EH (cell line): ENCODE measurements at places on chromosomes 5 and 9.

GRCh38 chr9:85741875-85742596 lies at the start of gene AGTPBP1:
AGTPBP1 (minus strand) TSS chr9:85741954; CDS start chr9:85712533, 29,421 bp downstream.
- DNase-seq: peak; percentile 91

DNA sequence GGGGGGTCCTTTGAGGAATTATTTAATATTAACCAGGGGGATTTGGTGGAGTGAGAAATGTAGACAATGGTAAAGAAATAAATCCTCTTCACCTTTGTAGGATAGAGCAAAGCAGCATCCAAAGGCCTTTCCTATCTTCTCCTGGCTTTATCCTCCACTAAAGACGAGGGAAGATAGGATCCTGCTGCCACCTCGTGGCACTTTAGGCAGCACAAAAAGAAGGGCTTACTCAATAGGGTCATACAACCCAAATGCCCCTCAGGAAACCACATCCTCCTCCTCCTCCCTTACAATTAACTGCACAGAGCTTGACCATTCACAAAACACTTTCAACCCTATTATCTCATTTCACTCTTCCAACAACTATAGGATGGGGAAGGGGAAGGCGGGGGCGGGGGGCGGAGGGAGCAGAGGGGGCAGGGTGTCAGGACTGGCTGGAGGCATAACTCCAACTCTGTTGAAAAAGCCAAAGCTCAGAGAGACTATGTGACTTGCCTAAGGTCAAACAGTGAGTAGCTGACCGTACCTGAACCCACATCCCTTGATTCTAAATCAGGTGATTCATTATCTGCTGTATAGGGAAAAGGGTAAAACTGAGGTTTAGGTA lies 45.4 kb upstream of the MYOT start:
- peak; percentile 55 for DNase-seq

DNA sequence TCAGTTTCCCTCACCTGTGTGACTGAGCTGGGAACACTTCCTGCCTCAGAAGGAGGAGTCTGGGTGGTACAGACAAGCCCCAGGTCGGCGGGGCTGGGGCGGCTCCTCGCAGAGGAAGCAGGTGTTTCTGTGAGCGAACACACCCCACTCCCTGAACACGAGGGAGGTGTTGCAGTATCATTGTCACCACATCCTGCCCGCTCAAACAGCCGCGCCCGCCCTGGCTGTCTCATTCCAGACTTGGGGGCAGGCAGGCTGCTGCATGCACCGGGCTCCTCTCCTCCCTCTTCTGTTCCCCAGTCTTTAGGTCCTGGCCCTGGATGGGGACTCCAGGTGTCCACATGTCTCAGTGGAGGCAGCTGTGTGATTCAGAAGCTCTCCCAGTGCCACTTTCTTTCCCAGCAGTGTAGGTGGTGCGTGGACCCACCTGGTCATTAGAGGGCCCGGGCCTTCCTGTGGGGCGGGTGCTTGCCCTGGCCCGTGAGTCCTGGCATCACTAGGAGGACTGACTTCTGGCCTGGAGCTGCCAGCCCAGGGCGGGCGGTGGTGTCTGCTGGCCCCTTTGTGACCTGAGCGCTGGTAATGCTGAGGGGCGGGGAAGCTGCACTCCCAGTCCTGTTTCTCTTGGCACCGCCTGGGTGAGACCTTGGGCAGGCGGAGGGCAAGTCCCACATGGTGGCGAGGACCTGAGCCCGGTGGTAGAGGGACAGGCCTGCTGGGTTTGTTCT lies 18.3 kb upstream of the PHYHD1 start:
- DNase-seq: peak; percentile 13

DNA sequence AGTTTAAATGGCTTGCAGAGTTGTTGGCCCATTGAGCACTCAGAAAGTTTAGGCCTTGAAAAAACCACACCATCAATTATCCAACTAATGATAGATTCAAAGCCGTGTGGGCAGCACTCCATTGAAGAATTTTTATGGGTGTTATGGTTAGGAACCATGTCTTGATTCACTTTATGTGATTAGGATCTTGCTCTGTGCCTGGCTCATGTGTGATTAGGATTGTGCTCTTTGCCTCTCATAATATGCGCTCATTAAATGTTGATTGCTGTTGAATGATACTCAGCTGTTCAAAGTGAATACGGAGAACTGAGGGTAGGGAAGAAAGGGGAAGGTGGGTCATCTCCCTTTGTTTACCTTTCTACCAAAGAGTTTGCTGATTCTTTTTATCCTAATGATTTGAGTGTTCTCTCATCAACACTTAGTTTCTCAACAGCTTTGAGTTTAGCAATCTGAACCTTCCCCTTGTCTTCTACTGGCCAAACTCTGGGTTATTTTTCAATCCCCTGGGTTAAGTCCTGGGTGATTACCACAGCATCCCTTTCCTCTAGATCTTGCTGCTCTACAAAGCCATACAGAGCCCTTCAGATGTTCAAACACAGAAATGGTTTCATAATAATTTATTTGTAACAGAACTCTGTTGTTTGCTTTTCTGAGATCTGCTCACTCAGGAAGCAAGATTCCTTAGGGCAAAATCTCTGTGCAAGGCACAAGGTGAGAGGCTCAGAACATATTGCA lies 668.8 kb upstream of the RGMB start:
- no peak for DNase-seq

GRCh38 chr9:101037430-101037829 lies 8.9 kb downstream of the PLPPR1 start:
- DNase-seq: no peak

GRCh38 chr9:124357721-124358361 lies 57.4 kb downstream of the PSMB7 start:
- DNase-seq: peak; percentile 22

DNA sequence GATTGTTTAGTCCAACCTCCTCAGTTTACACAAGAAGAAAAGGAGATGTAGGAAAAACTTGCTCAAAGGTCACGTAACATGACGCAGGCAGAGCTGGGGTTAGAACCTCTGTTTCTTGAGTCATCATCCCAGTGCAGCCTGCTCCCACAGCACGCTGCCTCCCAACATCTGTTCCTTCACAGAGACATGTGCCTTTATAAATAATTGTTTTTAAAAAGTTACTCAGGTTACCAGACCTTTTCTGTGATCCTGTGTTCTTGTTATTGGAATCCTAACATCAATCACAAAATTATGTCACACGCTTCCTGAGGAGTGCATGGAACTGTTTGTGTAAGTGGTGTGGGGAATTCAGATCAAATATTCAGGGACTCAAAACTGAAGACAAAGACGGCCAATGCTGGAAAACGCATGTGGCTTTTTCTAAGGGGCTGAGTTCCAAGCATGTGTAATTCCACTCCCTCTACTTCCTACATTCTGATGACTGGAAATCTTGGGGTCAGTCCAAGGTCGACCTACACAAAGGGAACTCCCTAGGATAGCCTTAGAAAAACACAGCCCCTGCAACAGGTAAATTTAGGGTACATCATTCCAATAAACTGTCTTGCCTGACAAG lies 184.3 kb downstream of the TSSK1B start:
- peak; percentile 25 for DNase-seq

GRCh38 chr9:116806075-116806474 lies 119.0 kb downstream of the TRIM32 start:
- peak; percentile 33 for DNase-seq

- no peak for DNase-seq
Measured at GRCh38 chr9:649128-650074, 192.1 kb upstream of the DMRT1 start.

GRCh38 chr5:112119969-112120368 lies 299.1 kb downstream of the EPB41L4A start:
- no peak for DNase-seq

DNA sequence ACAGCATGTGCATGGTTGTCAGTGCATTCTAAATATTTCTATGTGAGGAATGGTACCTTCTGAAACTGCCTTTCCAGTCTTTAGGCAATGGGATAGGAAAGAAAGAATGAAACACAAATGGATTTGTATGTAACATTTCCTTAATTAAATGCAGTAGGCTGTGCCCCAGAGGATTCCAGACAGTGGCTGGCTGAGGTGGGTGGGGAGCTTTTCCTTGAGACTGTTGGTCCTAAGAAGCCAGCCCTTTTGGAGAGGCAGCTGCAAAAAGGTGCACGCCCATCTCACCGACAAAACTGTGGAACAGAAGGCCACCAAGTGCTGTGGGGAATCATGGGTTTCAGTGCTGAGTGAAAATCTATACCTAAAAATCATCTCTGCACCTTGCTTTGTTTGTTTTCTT lies 6.8 kb upstream of the CKMT2 start:
- DNase-seq: no peak

DNA sequence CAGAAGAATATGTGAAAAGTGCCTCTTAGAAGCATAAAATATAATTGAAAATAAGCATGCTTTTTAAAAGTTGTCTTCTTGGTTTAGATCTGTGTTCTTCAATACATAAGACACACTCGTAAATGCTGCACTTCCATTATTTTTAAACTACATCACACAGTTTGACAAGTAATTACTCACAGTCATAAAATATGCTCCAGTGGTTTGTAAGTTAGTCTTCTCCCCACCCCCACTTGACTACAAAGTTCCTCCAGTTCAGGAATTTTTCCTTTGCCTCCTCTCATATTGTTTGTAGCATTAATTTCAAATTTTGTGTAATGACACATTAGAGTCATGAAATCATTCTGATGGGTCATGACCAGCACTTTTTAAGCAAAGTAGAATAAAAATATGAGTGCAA lies 60.3 kb upstream of the PTGER4 start:
- DNase-seq: peak; percentile 81

DNA sequence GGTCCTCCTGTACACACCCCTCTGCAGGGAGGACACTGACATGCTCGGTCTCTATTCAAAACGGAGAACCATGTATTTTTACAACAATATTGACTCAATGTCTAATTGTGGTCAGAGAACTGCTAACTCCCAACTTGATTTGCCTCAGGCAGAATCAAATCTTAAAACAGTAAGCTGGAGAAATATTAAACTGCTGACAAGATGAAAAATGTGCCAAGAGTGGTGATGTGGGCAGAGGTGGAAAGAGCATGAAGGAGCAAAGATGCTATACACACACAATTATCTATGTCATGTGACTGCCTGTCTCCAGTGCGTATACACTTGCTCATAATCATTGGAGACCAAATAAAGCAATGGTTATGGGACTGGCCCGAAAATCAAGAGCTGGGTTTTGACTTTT lies 556.1 kb upstream of the ZNF608 start:
- peak; percentile 7 for DNase-seq

DNA sequence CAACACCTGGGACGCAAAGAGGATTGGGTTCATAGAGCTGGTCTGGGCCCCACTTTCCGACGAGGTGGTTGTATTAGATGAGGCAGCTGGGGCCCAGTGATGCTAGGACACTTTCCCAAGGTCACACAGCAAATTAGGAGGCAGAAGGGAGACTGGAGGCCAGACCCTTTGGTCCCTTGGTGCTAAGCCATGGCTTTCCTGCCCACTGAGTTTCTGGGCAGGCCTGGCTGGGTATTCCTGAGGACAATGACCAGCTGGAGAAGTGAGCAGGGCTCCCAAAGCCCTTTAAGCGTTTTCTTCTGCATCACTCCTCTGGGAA lies 66.2 kb downstream of the PSD2 start:
- DNase-seq: no peak

- peak; percentile 49 for DNase-seq
Measured at GRCh38 chr5:134111741-134112647, 2.5 kb upstream of the TCF7 start.

GRCh38 chr5:159010661-159011442 lies 88.9 kb downstream of the EBF1 start:
- no peak for DNase-seq

- DNase-seq: no peak
Measured at GRCh38 chr5:62011089-62011664, 294.8 kb upstream of the KIF2A start.

- DNase-seq: no peak
Measured at GRCh38 chr9:32863291-32863690, 80.0 kb downstream of the TMEM215 start.

GRCh38 chr9:83508067-83508466 lies 30.1 kb downstream of the FRMD3 start:
- DNase-seq: peak; percentile 42

- DNase-seq: no peak
Measured at GRCh38 chr9:118222375-118222774, 518.2 kb downstream of the TLR4 start.

DNA sequence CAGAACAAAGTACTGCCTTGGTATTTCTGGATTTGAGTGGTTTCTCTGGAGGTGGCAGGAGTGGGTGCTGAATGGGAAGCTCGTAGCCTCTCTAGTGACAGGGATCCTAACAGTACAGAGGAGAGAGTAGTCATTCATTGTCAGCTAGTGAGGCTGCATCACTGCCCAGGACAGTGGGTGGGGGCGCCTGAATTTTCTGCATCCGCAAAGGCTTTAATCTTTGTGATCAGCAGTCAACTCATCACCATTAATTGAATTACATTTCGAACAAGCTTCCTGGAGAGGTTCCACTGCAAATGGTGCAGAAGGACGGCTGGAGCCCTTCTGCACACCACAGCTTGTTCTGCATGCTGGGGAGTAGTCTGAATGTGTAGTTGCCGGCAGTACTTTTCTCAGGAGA lies 77.5 kb downstream of the HSPA4 start:
- no peak for DNase-seq

DNA sequence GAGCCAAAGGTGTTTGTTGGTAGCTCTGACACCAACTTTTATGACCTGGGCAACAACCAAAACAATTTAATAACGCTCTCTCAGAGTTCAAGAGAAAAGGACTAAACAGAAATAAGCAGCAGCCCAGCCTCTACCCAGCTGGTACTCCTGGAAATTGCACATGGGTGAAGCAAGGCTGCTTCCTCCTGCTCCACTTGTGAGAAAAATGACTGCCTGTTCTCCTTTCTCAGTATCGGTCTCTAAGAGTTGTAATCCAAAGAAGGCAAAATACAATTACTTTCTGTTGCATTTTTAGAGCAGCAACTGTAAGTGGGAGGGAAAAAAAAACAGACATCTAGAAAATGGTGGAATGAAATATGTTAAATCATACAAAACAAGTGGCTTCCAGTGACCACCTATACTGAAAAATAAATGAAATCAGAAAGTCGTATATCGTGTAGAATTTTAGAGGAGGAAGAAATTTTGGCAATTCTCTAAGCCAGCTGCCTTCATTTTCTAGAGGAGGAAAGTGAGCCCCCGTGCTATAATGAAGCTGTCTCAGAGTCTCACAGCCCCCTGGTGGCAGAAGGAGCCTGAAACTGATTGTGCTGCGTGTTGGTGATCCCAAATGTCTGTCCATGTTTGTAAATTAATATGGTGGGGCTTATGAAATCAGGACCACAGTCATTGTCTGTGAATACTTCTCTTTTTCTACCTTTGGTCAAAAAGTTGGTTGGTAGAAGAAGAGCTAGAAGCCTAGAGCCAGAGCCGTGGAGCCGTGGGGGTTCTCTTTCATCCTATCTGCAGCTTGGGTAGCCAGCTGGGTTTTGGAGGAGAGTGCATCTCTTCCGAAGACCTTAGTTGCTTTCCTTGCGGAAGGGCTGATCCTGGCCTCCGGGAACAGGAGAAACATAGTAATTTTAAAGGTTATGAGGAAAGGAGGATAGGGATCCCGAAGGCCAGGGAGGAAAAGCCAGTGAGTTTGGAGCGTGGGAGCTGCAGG lies 139.9 kb downstream of the PIP5K1B start:
- DNase-seq: peak; percentile 26

- DNase-seq: peak; percentile 76
Measured at GRCh38 chr5:77266291-77266690, 55.8 kb downstream of the PDE8B start.

DNA sequence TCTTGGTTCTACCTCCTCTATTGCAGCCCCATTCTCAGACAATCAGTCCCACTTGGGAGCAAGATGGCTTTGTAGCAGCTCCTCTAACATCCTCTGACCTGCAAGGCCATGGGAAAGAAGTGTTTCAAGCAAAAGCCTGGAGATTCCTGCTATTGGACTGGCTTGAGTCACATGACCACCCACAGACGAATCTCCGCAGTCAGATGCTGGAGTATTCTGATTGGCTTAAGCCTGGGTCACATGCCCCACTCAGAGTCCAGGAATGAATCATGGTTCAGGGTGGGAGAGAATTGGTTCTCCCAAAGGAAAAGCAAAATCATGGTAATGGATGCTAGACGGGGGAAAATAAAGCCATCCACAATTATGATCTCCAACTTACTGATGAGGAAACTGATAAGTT lies 22.6 kb upstream of the LMX1B start:
- DNase-seq: peak; percentile 20
